Urinary bladder (tissue), 4 donors: ENCODE measurements at places on chromosomes 2 and 18. TPM values are rescaled to one million over a fixed set of nuclear protein-coding genes. Genes with fewer than 3 reads are reported as not detected.

DNA sequence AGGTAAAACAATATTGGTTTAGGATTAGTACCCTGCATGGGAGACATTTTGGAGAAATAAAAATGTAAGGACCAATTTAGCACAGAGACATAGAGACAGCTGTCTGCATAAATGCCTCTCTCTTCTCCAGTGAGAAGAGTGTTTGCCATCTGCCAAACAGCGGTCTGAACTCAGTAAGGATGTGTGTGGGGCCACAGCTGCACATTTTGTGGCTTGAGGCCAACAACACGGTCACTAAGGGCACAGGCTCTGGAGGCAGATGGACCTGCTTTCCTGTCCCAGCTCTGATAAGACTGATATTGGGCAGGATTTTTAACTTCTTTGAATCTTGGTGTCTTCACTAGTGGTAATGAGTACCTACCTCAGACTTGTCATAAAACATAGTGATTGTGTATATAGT, 10.2 kb downstream of the ZBTB14 start:
- DNase-seq = no peak

- no peak for DNase-seq
These were observed at the start of gene MAP3K19 for GRCh38 chr2:135047300-135047699. Gene MAP3K19 (minus strand): TSS chr2:135047447. CDS start chr2:135024647, 22,800 bp downstream.

DNA sequence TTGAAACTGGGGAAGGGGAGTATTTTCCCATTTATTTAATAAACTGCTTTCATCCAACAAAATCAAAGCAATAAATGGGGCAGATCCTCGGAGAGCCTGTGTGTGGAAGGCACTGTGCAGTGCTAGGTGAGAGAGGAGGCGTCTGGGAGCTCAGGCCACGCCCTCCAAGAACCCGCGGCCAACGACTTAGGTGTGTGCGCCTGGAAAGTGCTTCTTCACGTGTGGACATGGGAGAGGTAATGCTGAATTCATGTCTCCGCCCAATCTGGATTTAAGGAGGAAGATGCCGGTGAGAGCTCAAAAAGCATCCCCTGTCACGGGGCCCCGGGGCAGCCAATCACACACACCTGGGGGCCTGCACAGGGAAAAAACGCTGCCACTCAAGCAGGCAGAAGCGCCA, 77.4 kb downstream of the HDAC4 start:
- no peak for DNase-seq

- DNase-seq = no peak
These were observed 27.2 kb upstream of the EML4 start for GRCh38 chr2:42141687-42142546.

GRCh38 chr2:4597400-4597799, 894.0 kb downstream of the DCDC2C start:
- DNase-seq = no peak

DNA sequence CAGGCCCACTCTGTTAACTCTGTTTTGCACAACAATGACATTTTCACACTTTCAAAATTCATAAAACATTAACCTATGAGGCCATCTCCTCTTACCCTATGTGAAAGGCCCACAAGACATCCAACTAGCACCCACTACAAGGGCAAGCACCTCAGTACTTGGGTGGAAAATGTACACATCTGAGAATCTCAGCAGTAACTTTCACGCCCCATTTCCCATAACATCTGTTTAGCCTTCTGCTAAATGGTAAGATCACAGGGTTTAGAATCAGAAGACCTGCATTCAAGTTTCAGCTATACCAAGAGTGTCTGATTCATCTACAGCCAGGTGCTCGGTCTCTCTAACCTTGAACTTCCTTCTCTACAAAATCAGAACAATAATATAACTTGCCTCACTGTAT, 89.2 kb downstream of the SP100 start:
- DNase-seq = no peak

DNA sequence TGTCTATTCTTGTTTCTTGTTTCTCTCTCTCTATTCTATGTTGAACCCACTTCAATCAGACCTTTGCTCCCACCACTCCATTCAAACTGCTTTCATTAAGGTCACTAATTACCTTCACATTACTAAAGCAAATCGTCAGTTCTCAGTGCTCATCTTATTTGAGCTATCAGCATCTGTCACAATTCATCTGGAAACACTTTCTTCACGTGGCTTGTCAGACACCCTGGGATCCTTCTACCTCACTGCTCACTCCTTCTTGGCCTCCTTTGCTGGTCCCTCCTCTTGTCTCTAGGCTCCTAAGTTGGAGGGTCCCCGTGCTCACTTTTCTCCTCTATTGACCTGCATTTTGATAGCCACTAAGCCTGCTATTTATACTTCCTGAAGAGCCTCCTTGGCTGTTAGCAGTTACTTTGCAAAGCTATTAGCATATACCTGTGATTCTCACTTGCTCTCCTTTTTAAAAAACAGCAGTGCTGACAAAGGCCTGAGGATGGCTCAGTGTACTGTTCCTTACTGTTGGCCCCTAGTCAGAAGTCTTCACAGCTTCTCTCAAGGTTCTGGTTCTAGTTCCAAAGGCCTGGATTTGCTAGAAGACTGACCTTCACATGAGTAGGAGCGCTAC, 80.2 kb downstream of the PLEKHM3 start:
- no peak for DNase-seq

GRCh38 chr2:235034265-235035118, 82.7 kb downstream of the SH3BP4 start:
- no peak for DNase-seq

The E2F6 gene
- 16.0 TPM for total RNA-seq
